Right cardiac atrium (tissue), 5 donors: ENCODE measurements at places on chromosomes 3 and 15.
A peak's percentile ranks its signal among the peaks of the same experiment; 100 is the strongest.

- no peak for DNase-seq
These were observed 25.4 kb downstream of the RUVBL1 start for GRCh38 chr3:128098234-128098633.

GRCh38 chr3:195699388-195699771 lies 21.4 kb upstream of the MUC20 start:
- no peak for DNase-seq

DNA sequence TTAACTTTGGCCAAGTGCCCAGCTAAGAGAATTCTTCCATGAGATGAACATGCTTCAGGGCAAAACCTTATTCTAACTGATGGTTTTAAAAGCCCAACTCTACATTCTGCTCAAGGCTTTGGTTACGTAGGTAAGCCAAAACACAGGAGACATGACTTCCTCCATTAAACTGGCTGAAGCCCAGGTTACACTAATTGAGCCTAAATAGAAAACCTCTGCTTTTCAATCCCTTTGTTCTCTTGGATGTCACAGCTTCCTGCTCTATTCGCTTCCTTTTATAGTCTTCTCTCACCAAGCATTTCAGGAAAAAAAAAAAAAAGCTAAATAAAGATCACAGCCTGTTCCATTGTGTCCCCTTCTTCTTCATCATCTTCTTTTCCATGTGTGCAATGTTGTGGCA lies 420.4 kb downstream of the TIGIT start:
- no peak for DNase-seq

- DNase-seq: no peak
These were observed 1.8 kb downstream of the ITIH1 start for GRCh38 chr3:52779011-52779836.

DNA sequence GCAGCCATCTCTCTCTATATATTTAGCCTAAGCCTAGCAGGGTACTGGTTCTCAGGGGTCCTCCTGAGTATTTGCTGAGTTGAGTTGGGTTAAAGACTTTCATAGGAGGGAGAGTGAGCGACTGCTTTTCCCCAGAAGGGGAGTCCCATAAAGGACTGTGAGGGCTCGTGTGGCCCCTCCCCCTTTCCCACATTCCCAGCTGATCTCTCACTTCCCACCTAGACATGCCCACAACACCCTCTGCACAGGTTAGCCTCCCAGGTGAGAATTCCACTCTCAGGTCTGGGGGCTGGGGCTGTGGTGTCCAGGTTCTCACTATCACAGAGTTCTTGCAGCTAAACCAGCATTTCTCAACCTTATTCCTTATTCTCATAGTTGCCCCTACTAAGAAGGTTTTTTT lies 15.8 kb downstream of the EPHB1 start:
- DNase-seq: no peak

GRCh38 chr15:43277901-43278300 lies 11.2 kb upstream of the TGM5 start:
- no peak for DNase-seq

DNA sequence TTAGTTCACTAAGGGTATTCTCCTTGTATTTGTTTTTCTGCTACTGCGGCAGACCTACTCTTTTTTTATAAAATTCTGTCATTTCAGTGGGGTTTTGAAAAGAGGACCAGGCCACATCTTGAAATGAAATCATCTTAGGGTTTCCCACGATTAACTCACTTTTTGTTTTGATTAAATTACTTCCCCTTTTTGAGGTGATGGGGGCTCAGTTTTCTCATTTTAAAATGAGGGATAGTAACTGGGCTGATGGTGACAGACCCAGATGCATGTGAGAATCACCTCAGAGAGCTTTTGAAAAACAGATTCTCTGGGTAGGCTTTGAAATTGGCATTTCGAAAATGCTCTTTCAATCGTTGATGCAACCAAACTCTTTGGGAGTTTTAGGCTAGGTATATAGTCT lies 24.2 kb downstream of the UBE2Q2 start:
- DNase-seq: no peak

GRCh38 chr3:41629986-41630385 lies 331.9 kb downstream of the ULK4 start:
- no peak for DNase-seq

- DNase-seq: no peak
These were observed 37.8 kb downstream of the SLC27A2 start for GRCh38 chr15:50219820-50220219.

GRCh38 chr3:185176750-185177359 lies 24.0 kb upstream of the C3orf70 start:
- DNase-seq: peak; percentile 56

DNA sequence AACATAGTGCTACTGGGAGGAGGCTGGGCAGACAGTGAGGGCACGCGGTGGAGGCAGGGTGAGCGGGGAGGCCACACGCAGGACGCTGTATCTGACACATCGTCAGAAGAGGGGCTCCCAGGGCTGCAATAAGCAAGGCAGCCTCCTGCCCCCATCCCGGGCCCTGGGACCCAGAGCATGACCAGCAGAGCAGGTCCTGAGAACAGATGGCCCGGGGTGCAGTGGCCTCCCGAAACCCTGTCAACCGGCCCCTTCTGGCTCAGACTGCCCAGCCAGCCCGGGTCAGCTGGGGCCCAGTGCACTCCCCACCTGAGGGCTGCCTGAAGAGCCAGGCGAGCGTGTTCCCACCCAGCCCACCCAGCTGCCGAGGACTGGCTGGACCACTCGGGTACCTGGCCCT lies 37.4 kb downstream of the DNAJB8 start:
- DNase-seq: no peak

DNA sequence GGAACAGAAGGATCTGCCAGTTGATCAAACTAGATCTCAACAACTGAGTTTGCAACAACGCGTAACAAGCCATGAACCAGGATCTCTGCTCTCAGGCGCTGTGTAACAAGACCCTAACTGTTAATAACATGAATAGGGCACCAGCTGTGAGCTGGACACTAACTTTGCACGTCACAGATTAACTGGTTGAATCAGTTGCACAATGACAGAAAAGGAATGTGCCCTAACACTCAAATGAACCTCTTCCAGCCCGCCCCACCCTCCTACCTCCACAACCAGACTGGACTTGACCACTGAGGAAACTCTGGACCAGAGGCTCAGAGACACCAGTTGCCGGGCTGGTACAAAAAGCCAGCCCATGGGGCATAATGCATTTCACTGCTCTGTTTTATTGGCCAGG lies 34.3 kb downstream of the MCF2L2 start:
- DNase-seq: no peak

DNA sequence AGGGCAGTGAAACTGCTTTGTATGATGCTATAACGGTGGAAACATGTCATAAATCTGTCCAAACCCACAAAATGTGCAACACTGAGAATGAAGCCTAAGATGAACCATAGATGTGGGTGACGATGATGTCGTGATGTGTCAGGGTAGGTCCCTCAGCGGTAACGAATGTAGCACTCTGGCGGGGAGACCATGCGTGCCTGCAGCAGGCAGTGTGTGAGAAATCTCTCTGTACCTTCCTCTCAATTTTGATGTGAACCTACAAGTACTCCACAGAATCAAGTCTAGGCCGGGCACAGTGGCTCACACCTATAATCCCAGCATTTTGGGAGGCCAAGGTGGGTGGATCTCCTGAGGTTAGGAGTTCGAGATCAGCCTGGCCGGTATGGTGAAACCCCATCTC lies 268.2 kb upstream of the LYSMD4 start:
- DNase-seq: no peak

- peak; percentile 59 for DNase-seq
These were observed 35.2 kb downstream of the SLC6A20 start for GRCh38 chr3:45760878-45761711.

GRCh38 chr15:93238641-93239040 lies 149.6 kb upstream of the RGMA start:
- DNase-seq: no peak

DNA sequence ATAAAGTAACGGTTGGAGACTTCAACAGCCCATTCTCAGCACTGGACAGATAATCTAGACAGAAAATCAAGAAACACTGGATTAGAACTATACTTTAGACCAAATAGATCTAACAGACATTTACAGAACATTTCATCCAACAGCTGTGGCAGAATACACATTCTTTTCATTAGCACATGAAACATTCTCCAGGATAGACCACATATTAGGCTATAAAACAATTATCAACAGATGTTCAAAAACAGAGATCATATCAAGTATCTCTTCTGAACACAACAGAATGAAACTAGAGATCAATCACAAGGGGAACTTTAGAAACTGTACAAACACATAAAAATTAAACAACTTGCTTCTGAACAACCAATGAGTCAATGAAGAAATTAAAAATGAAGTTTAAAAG lies 133.3 kb downstream of the ADAM10 start:
- DNase-seq: no peak

GRCh38 chr3:89227634-89228033 lies 120.2 kb downstream of the EPHA3 start:
- no peak for DNase-seq

GRCh38 chr3:120516136-120516535 lies 65.3 kb upstream of the FSTL1 start:
- no peak for DNase-seq

GRCh38 chr15:99087405-99087943 lies 17.4 kb upstream of the SYNM start:
- no peak for DNase-seq

- no peak for DNase-seq
These were observed 120.5 kb downstream of the DUT start for GRCh38 chr15:48451736-48452135.
